ENCODE measurements at places on chromosomes 3 and 15.
A peak's percentile ranks its signal among the peaks of the same experiment; 100 is the strongest.

DNA sequence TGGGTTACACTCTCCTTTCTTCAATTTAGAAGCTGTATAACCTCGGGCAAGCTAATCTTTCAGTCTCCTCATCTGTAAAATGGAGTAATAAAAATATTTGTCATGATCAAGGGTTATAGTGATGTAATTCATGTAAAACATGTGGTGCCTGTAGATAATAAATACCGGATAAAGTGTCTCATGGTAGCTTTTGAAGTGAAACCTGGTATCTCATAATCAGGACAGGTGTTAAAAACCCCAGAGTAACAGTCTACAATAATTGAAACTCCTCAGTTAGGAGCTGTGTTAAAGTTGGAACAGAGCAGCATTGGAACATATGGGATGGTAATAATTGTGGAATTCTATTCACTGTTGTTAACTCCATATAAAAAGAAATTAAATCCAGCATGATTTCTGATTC, 884 bp upstream of the KNL1 start:
- DNase-seq = no peak

GRCh38 chr15:83110381-83110780, 2.9 kb downstream of the TM6SF1 start:
- no peak for DNase-seq

DNA sequence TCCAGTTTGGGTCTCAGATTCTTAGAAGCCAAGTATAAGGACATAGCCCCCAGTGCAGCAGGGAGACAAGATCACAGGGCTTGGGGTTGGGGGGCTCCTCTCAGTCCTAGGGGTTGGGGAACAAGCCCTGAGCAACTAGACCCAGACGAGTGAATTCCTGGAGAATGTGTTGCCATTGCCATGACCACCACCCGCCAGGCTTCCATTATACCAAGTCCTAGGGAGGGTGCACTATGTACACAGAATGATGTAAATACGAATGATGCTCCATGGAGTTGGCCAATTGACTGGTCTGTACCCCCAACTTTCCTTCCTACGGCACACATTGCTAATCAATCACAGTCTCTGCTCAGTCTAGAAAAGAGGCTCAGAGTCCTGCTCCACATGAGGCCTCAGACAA, 8.8 kb downstream of the IQCF1 start:
- DNase-seq = no peak

GRCh38 chr3:193585530-193585929, 7.5 kb upstream of the OPA1 start:
- DNase-seq = no peak

DNA sequence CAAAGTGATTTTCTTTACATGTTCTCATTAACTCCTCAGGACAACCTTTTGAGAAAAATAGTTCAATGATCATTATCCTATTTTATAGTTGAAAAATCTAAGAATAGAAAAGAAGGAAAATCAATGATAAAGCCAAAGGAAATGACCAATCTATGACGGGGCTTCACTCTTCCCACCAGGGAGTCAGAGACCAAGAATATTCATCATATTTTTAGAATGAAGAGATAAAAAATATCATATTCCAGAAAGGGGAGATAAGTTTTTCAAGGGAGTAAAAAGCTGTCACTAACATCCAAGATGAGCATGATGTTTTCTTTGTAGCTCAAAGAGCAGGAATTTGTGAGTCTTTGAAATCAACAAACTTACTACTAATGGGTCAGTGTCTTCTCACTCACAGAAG, 71.5 kb upstream of the LPP start:
- DNase-seq = no peak

DNA sequence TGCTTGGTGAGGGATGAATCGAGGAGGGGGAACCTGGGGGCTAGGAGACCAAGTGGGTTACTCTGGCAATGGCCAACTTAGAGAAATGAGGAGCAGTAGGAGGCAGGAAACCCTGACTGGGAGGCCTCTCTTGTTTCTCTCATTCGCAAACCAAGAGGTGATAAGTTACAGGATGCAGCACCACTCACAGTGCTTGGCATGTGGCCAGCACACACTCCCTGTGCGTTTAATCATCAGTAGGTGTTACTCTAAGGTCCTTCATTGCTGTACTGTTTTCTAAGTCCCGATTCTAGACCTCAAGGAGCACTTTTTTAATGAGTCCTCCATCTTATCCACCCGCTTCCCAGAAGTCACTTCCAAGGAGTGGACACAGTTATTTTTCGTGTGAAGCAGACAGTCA, 314.1 kb upstream of the TRIM42 start:
- no peak for DNase-seq

DNA sequence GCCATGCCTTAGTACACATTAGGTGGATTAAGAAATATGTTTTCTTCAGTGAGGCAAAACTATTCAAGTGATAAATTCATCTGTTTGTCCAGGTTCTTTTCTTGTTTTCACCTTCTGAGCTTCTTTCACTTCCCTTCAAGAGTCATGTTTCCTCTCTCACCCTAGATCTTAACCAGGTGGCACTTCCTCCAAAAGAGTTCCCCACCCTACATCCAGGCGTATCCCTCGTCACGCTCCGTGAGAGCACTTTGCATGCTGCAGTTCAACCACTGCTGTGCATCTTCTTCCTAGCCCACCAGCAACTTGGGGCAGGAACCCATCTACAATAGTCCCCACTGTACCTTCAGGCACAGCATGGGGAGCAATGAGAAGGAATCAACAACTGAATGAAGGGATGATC, 28.9 kb downstream of the OSBPL10 start:
- no peak for DNase-seq

DNA sequence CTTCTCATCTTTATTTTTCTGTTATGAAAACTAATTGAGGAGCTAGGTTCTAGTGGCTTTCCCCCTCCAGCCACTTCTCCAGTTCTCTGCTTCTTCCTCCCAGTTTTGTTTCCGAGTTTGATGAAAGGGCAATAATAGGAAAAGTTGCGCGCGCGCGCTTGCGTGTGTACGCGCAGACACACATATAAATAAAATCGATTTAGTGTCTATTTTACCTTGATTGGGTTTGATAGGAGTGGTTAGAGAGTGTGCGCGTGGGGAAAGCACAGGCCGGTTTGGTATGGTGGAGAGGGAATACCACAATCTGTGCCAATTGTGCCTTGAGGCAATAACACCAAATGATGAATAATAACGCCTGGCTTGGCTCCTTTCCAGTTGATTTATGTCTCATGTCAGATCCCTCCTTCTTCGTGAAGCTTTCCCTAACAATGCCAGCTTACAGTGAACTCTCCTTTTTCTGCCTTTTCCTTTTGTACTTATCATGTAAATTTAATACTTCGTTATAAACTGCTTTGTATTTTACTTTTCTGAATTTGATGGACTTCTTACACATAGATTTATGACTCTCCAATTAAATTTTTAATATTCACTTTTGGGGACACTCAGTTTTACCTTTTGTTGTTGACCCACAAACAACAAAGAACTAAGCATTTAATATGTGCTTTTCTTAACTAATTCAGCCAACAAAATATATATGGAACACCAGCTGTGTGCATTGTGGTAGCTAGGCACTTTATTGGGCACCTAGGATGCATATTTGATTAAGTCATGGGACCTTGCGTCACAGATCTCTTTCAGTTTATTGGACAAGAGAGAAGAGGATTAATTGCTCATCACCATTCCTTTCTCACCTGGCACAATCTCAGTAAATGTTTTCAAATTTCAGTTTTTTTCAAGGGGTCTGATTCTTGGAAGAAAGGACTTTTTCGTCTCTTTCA, 1.7 kb downstream of the TIPARP start:
- DNase-seq = no peak

DNA sequence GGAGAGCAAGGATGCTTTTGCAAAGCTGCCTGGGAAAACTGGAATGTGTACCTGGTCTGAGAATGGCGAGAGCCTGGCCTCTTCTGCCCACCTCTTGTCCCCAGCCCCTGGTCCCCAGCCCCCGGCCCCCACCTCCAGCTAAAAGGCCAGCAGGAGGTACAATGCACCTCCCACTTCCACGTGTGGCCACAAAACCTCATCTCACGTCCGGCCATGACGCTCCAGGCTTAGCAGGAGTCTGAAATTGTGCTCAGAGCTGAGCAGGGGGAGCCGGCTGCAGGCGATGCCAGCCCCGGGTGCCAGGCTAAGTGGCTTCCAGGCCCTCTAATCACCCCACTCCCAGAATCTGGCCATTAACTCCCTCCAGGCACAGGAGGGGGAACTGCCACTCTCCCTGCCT, 83.1 kb upstream of the PRR20G start:
- DNase-seq = no peak

DNA sequence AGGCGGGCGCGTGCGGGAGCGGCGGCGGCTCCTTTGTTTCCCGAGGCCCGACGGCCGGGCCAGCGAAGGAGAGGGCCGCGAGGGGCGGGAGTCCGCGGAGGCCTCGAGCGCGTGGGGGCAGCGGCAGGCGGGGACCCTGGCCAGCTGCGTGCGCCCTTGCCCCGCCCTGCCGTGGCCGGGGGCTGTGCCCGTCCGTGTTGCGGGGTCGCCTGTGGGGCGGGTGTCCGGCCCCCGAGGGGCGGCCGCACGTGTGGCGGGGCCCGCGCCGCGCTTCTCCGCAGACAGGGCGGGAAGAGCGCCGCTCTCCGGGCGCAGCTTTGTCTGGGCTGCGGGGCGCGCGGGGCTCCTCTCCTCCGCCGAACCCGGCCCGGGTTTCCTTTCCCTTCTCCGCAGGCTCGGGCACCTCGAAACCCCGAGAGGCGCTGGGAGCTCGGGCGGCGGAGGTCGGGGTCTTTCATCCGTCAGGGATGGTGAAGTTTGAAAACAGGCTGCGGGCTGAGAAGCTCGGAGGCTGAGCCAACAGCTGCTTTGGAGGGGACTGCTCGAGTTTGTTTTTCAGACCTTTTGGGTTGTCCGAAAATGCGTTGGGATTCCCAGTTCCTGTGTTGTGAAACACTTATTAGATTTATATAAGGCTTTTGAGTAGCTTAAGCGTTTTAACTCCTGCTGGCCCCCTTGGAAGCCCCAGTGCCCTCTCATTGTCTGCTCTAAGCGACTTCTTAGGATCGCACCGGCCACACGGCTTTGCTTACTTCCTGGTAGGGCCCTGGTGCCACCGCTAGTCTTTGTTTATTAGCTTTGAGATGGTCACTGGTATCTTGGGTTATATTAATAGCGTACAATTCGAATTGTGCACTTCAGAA, 817 bp downstream of the USP3 start:
- DNase-seq = peak; percentile 60

DNA sequence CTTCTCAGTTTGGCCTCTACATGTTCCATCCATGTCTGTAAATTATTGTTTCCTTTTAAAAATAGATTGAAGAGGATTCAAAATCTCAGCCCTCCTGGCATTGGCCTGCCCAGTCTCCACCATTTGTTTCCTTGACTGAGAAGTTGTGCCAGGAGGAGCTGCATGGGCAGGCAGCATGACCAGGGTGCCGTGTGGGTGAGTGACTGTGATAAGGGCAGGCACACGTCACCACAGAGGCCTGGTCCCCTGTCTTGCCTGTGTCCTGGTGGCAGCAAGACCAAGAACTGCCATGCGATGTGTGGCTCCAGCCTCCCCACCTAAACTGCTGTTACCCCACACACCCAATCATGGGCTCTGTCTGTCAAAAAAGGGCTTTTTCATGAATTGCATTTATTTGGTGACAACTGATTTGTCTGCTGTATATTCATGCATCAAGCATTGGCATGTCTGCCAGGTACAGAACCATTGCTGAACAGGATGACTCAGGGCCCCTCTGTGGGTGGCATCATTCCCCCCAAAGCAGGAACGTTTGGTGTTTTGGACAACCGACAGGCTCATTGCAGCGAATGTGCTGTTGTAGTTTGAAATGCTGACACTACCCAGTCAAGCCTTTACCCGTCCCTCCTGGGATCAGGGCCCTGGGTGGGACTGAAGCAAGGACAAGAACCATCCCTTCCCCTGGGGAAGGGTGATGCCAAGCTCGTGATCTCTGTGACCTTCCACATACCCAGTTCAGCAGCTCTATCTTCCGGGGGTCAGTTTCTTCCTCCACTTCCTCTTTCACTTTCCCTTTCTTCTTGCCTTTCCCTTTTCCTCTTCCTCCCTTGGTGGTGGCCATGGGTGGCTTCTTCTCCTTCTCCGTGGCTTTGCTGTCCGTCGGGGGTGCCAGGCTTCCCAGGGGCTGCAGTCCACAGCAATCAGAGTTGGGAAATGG, 51.6 kb downstream of the TRPM1 start:
- DNase-seq = no peak

- DNase-seq = no peak
Observed at GRCh38 chr3:15113884-15114283, 14.9 kb upstream of the RBSN start.

GRCh38 chr3:112459750-112460149, 39.5 kb downstream of the BTLA start:
- no peak for DNase-seq

DNA sequence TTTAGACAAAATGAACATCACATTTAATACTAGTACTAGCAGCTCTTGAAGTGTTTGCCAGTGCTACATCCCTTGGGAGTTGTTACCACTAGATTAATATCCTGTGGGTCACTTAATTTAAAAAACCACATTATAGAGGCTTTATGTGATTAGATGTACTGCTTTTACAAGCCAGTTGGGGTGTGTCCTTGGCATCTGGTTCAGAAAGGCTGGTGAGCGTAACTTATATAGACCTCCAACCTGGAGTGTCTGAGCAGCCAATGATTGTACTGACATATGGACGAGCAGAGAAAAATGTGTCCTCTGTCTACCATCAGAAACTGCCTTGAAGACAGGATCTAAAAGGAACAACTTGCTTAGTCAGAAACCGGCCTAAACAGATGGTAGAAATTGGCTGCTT, 306.2 kb upstream of the ATP11B start:
- DNase-seq = no peak
